Iris pigment epithelial cell (primary cell): ENCODE measurements at places on chromosomes 3 and 15.

- DNase-seq, result peak; percentile 82
Measured at GRCh38 chr3:101020351-101021015, 27.3 kb upstream of the ABI3BP start.

DNA sequence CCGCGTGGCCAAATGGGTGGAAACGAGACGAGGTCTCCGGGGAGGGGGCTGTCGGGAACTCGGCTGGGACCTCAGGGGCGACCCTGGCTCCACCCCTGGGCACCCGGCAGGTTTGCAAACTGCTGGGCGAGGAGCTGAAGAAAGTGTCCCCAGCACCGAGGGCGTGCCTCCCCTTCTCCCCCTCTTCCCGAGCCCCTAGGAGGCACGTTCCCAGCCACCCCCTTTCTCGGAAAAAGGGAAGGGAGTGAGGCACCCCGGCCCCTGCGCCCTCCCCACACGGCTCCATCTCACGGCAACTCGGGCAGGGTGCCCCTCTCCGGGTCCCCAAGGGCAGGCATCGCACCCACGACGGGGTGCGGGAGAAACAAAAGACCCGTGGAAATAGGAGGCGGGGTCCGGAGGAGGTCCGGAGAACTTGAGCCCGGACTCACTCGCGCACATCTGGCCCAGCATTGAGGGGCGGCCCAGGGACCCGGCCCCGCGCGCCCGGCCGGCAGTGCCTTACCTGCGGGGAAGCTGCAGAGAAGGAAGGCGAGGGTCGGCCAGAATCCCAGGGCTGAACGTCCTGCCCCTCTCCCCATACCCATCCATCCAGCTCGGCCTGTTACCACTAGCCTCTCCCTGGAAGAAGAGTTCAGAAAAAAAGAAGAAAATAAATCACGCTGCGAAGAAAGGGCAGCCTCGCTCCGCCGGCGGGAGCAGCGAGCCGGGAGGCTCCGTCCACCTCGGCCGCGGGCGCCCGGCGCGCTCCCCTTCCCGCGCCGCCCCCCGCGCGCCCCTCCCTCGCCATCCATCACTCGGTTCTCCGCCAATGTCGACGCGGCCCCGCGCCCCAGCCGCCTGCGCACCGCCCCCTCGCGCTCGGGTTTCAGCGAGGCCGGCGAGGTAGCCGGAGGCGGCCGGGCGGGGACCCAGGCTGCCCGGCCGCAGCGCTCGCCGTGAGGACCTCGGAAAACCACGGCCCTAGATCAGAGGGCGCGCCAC lies 16.3 kb downstream of the RGMA start:
- DNase-seq, result peak; percentile 74

- no peak for DNase-seq
Measured at GRCh38 chr3:98645039-98645438, 51.6 kb upstream of the CPOX start.

- peak; percentile 12 for DNase-seq
Measured at GRCh38 chr15:91947683-91948608, 94.4 kb downstream of the SLCO3A1 start.

DNA sequence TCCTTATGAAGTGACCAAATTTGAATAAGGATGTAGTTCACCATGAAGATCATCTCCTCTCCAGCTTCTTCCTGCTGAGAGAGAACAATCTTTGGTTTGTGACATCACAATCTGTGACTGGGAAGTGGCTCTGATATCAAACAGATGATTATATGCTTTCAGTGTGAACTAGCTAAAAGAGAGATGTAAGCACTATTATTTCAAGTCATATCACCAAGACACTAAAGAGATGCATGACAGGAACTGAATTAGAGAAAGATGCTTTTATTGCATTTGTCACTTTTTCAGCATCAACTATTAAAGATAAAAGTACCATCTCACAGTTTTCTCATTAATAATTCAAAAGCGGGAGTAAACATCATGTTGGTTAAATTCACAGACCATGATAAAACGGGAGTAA lies 3.5 kb downstream of the CHRM5 start:
- no peak for DNase-seq

- DNase-seq, result no peak
Measured at GRCh38 chr15:67719330-67719959, 105.9 kb upstream of the SKOR1 start.

DNA sequence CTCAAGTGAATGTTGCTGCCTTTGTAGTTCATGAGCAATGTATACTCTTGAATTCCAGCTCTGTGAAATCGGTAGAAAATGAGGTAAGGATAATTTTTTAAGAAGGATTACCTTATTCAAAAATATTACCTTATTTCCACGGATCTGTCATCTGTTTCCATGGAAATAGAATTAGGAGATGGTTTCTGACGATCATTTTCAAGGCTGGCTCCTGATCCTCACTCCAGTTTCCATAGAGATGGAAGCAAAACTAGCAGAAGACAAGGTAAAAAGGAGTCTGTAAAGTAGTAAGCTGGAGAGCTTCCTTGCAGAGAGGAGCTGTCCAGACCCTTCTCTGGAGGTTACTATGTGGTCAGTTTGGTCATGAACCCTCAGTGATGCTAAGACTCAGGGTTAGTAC lies 55.5 kb downstream of the CACNA2D3 start:
- no peak for DNase-seq
